NCI-H2107 (cell line): ENCODE measurements at places on chromosomes 6 and 20.

DNA sequence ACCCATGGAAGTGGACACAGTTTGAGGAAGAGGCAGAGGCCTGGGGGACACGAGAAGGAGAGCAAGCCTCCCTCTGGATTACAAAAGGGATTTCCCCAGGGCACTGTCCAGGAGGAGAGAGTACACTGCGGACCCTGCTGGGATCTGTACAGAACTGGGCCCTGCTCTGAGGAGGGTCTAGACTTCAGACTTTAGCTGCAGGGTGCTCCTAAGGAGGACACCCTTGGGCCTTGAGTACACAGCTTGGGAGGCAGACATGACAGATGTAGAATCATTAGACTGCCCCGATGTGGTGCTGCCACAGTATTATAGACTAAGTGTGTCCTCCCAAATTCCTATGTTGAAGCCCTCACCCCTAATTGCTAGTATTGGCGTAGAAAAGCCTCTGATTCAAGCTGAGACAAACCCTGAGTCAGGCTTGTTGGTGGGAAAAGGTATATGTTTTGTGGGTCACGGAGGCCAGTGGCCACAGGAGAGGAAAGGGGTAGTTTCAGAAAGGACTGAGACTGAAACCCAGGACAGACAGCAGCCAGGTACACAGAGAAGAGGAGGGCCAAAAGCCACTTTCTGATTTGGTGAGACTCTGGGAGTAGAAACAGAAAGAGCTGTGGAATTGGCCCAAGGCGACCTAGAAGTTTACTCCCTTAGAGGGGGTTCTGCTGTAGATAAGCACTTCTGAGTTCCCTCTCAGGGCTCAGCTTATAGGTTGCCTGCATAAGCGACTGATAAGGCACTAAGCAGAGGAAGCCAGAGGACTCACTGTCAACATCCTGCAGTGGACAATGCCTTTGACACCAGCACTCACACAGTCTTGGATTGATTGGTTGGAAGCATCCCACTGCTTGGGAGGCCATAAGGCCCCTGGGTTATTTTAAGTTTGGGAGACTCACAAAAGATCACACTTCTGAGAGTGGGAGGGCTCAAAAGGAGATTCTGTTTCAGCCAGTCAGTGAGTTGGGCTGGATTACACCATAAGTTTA, 16.5 kb upstream of the SH3BGRL2 start:
- no peak for DNase-seq

DNA sequence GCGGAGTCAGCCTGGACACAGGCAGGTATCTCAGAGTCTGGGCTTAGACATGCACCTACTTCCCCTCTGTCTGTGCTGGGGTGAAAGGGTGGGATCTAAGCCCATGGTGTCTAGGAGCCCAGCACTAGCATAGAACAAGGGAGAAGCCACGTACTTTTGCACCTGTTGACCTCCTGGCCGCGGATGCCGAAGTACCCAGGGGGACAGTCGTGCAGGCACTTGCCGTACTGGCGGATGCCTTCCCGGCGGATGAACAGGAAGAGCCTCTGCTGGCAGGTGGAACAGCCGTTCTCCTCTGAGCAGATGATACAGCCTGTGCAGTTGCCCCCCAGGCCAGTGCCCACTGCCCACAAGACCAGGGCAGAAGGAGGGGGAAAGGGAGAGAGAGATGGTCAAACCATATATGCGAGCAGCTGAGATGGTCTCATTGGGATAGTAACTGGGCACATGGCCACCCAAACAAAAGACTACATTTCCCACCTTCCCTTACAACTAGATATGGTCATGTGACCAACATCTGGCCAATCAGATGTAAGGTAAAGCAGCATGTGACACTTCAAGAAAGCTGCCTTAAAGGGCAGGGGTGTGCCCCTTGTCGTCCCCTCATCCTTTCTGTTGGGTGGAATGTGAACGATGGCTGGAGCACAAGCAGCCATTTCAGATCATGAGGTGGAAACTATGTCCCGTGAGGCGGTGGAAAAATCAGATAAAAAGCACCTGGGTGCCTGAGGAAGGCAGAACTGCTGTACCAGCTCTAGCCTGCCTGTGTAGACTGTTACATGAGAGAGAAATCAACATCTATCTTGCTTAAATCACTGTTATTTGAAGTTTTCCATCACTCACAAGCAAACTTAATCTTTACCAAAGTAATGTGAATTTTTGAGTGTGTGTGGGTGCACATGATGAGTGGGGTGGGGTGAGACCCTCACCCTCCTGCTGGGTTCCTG, 34.0 kb downstream of the RSPO4 start:
- DNase-seq, result no peak

GRCh38 chr20:24628985-24629384, 159.6 kb downstream of the SYNDIG1 start:
- DNase-seq, result no peak

DNA sequence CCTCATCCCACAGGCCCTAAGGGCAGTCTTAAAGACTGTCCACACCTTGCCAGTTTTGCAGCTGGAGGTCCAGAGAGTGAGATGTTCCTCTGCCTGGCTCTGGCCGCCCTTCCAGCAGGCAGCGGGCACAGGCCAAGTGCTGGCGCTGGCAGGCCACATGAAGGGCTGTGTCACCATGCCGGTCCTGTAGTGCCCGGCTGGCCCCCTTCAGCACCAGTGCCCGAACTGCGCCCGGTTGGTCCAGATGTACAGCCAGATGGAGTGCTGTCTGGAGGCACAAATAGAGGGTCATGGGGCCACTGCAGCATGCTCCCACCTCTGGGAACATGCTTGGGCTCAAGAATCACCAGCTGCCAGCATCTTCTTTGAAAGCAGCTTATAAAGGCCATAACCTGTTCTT, 3.8 kb downstream of the NFKBIE start:
- DNase-seq, result no peak

DNA sequence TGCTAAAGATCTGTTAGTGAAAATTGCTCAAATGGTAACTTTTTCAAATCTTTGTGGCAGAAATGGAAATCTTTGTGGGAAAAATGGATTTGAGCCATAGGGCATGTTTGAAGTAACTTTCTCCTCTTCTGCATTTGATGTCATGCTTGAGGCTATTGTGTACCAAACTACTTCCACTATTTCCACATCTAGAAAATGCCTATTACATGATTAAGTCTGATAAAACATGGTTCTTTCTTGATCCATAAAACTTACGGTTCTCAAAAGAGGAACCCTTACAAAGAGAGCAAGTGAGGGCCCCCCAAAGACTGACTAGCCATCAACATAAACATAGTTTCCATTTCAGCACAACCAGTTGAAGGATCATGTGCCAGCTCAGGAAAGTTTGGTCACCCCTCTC, 150.6 kb downstream of the NFATC2 start:
- DNase-seq, result no peak

- no peak for DNase-seq
Measured at GRCh38 chr6:72424476-72424875, 197.4 kb upstream of the KCNQ5 start.

DNA sequence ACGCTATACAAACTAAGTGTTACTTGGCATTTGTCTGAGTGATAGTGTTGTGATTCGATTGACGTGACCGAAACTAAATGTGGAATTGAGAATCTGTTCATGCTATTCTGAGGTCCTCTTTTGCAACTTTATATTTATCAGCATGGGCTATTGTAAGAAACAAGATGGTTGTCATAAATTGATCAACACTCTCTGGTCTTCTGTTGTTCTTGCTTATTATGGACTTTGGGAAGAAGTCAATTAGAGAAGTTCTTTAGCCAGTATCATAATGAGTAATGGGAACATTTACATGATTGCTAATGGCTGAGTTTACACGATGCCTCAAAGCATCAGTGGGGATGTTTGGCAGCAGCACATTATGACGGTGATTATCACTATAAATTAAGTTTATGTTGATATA, 195.0 kb downstream of the CD83 start:
- no peak for DNase-seq

DNA sequence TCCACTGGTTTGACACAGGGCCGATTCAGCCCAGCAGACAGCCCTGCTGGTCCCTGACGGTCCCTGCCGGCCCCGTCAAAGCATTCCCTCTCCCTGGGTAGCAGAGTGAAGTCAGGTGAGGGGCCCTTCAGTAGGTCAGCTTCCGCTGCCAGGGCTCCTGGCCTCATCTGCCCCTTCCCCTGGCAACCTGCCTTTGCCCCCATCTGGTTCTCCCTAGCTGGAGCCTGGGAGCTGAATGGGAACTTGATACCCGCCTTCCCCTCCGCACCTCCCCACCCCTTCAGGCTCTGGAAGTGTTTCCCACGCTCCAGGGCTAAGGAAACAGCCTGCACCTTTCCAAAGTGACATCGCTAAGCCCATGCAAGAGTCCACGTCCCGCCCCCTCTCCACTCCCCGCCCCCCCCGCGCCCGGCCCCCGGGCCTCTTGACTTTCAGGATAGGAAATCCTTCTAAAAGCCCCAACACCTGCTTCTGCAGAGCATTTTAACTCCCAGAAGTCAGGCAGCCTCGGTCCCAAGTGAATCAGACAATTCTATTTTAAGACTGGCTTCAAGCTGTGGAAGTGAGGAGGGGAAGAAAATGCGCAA, 53.3 kb downstream of the ISM1 start:
- DNase-seq, result peak; percentile 39

GRCh38 chr6:96466147-96466863, 55.3 kb upstream of the UFL1 start:
- DNase-seq, result no peak

GRCh38 chr6:36515844-36516243, 31.4 kb downstream of the STK38 start:
- DNase-seq, result no peak

- DNase-seq, result no peak
Measured at GRCh38 chr20:43936104-43936770, 21.6 kb downstream of the TOX2 start.

DNA sequence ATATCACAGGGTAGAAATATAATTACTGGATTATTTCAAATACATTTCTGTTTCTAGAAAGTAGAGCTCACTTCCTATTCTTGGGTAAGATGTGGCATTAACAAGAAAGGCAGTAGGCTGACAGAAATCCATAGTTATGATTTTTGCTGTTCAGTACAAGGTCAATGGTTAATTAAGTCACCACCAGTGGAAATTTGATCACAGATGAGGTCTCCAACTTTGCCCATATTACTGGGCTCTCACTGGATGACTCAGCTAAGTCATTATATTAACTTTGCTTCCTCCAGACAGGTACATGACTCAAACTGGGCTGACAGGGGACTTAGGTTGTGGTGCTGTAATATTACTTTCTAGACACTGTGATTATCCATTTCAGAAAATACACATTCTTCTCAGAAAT, 212.4 kb downstream of the GRIK2 start:
- no peak for DNase-seq

- DNase-seq, result no peak
Measured at GRCh38 chr6:21164768-21165326, 428.7 kb upstream of the SOX4 start.

GRCh38 chr20:48302149-48302548, 516.9 kb upstream of the SULF2 start:
- DNase-seq, result no peak

DNA sequence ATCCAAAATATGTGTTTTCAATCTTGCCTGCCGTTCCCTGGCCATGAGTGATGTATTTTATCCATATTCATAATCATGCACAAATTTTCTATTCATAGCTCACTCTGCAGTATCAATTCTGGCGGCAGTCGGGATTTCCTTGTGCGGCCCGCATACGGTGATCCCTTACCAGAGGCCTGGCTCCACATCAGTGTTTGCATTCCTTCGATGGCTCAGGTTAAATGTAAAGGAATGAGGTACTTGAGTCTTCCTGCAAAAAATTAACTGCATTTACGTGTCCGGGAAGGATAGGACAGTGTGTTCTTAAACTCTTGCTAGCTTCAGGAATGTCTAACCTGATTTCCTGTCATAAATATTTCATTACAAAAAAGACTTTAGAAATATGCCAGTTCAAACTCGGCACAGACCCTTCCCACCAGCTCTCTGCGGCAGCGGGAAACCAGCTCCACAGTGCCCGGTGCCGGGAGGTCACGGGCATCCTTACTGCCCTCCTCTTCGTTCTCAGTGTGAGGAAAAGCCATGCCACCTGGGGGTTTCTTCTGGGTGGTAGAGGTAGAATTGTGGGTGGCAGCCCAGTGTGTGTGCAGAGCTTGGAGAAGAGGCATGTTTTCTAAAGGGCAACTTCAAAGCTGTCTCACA, 154.5 kb downstream of the MOXD1 start:
- DNase-seq, result no peak

DNA sequence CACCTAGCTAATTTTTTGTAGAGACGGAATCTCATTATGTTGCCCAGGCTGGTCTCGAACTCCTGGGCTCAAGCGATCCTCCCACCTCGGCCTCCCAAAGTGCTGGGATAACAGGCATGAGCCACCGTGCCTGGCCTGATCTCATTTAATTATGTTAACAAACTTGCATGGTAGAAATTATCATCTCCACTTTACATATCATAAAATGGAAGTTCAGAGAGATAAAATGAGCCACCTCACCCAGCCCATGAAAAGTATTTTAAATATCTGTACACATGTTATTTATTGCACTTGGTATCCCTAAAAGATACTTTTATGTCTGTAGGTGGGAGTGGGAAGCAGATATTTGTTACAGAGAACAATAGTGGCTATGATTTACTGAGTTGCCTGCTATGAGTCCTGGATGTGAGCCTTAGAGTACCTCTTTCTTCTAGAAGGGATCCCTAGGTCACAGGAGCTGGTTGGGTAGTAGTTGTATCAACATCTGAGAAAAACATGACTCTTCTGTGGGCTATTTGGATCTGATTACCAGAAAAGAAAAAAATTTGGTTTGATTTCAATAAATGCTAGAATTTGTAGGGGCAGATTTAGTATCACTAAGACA, 52.4 kb upstream of the EIF2S2 start:
- no peak for DNase-seq

DNA sequence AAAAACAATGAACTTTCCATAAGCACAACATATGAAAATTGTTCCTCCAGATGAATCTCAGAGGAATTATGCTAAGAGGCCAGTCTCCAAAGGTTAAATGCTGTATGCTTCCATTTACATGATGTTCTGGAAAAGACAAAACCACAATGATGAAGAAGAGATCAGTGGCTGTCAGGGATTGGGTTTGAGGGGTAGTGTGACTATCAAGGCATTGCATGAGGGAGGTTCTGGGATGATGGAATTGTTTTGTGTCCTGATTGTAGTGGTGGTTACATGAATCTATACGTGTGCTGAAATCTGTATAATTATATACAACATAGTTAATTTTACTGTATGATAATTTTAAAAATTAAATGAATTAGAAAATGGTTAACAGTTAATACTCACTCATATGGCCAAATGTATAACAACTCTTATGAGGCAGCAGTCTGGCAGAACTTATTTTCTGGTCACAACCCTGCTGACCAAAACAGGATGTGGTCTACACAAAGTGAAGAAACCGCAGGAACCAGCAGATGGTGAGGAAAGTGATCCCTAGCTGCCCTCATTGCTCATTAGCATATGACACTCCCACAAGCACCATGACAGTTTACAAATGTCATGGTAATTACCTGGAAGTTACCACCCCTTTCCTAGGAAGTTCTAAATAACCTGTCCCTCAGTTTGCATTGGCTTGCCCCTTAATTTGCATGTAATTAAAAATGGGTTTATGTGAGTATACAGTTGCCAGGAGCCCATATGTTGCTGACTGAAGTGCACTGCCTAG, 31.9 kb downstream of the NSFL1C start:
- no peak for DNase-seq
